ENCODE measurements at places on chromosomes 2 and 18. TPM values are rescaled to one million over a fixed set of nuclear protein-coding genes. Genes with fewer than 3 reads are reported as not detected.

- no peak for DNase-seq
Observed at GRCh38 chr18:62545098-62545497, 22.3 kb downstream of the ZCCHC2 start.

The GCG gene
- not detected for total RNA-seq

The IL1R2 gene
- 8.9 TPM for total RNA-seq

GRCh38 chr2:40279001-40279400 lies 172.9 kb downstream of the SLC8A1 start:
- DNase-seq: no peak

The TMEM198 gene
- total RNA-seq: 12.8 TPM

GRCh38 chr18:40133253-40133652 lies 1821.8 kb upstream of the PIK3C3 start:
- no peak for DNase-seq

The FN1 gene
- 83.2 TPM for total RNA-seq

The CLEC4F gene
- 0.61 TPM for total RNA-seq

DNA sequence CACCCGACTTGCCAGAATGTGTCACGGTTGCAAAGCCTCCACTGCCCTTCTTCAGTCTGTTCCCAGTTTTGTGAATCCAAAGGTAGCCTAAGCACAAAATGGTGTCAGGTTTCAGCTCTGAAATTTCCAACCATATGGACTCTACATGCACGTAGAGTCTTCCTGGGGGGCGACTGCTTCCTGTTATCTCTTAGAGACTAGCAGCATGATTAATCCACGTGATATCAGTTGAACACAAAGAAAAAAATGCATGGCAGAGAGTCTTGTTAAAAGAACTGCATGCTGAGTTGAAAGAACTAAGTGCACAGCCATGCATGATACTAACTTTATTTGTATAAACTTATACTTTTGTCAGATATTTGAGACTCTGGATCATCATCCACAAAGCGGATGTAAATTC lies 404.4 kb downstream of the SOCS6 start:
- no peak for DNase-seq

The KHK gene
- total RNA-seq: 20.7 TPM

The VWC2L gene
- 9.2 TPM for total RNA-seq

The LOXL3 gene
- total RNA-seq: 7.8 TPM

DNA sequence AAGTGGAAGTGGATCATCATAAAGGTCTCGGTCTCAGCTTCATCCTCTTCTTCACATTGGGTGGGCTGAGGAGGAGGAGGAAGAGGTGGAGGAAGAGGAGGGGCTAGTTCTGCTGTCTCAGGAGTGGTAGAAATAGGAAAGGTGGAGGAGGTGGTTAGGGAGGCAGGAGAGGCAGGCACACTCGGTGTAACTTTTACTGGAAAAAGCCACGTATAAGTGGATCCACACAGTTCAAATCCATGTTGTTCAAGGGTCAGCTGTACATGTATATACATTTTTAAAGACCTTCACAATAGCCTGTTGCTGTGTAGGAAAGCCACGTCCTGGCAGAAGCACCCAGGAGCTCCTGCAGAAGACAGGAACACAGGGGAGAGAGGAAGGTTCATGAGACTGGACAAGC lies 110.3 kb upstream of the RAB12 start:
- DNase-seq: no peak

- no peak for DNase-seq
Observed at GRCh38 chr2:179692610-179693009, 168.8 kb downstream of the ZNF385B start.

- DNase-seq: no peak
Observed at GRCh38 chr2:137036619-137037018, 271.3 kb downstream of the THSD7B start.

GRCh38 chr18:56748698-56749268 lies 97.6 kb downstream of the WDR7 start:
- DNase-seq: no peak

DNA sequence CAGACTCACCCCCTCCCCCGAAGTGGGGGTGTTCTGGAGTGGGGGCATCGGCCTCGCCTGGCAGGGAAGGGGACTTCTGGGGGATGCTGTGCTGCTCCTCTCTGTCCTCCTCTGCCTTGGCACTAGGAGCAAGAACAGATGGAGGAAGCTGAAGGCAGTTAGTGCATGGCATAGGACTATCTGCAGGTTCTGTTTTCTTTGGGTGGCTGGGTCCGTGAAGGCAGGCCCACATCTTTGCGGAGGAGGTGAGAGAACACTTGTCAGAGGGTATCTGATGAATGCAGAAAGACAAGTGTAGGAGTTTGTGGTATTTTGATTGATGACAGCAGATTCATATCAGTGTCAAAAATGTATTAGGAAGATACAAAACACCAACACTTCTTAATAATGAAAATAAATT lies 411.4 kb downstream of the TSN start:
- no peak for DNase-seq

The STPG4 gene
- not detected for total RNA-seq

DNA sequence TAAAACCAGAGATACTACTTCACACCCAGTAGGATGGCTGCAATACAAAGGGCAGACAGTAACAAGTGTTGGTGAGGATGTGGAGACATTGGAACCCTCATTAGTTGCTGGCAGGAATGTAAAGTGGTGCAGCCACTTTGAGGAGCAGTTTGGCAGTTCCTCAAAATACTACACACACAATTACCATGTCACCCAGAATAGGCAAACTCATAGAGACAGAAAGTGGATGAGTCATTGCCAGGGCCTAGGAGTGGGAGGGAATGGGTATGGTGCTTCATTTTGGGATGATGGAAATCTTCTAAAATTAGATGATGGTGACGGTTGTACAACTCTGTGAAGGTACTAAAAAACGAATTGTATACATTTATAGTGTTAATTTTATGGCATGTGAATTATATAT lies 54.8 kb downstream of the ATP9B start:
- DNase-seq: no peak

GRCh38 chr18:58578835-58579560 lies 49.9 kb downstream of the ALPK2 start:
- DNase-seq: no peak

GRCh38 chr18:38052879-38053590 lies 487.4 kb upstream of the CELF4 start:
- DNase-seq: no peak

GRCh38 chr2:41000906-41001305 lies 549.0 kb upstream of the SLC8A1 start:
- DNase-seq: no peak

- DNase-seq: peak; percentile 85
Observed at GRCh38 chr2:42974721-42975717, 182.6 kb upstream of the HAAO start.

The IL1B gene
- 9.2 TPM for total RNA-seq

The GPR155 gene
- total RNA-seq: 55.7 TPM

DNA sequence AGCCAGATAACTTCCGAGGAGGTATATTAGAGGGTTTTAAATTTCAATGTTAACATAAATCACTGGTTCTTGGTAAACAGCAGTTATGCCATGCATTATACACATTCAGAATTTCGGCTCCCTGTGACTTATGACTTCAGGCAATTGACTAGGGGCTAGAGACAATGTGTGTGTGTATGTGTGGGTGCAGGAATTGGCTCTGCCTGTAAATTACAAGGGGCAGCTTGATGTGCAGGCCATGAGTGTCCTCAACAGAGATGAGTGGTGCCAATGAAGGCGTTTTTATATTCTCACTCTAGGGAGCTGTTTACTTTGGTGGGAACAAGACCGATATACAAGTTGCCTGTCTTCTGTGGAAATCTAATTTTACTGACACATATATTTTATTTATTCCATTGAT lies 161.6 kb downstream of the CSRNP3 start:
- DNase-seq: no peak

- DNase-seq: no peak
Observed at GRCh38 chr18:11027862-11028261, 121.5 kb downstream of the PIEZO2 start.

DNA sequence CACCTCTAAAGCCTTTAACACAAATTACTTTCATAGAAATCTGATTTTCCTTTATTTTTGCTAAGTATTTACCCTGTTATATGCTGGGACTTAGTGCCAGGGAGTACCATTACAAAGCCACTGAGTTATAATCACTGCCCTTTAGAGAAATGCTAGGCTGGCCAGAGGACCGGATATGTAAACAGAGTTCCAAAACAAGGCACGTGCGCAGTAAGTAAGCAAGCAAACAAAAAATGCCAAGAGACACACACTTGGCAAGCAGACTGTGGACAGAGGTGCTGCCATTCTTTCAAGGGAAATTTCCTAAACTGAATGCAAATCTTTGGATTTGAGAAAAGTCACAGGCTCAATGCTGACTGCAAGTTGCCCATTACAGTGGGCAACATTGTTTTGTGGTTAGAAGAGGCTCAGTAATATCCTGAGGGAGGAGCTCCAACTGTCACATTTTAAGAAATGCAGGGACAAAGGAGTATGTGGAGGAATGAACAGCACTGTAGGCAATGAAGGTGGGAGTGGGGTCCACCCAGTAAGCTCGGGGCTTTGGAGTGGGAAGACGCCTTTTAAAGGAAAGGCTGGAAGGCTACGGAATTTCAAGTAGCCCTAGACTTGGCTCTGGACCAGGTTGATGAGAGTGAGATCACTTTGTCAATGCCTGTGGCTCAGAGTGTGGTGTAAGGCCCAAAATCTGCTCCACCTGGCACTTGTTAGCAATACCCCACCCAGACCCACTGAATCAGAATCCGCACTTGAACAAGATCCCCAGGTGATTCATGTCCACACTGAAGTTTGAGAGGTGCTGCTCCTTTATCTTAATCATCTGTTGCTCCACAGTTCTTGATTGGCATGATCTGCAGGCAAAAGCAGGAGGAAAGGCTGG lies 2.1 kb upstream of the PARD6G start:
- no peak for DNase-seq

GRCh38 chr2:41326851-41327250 lies 721.0 kb upstream of the PKDCC start:
- no peak for DNase-seq

DNA sequence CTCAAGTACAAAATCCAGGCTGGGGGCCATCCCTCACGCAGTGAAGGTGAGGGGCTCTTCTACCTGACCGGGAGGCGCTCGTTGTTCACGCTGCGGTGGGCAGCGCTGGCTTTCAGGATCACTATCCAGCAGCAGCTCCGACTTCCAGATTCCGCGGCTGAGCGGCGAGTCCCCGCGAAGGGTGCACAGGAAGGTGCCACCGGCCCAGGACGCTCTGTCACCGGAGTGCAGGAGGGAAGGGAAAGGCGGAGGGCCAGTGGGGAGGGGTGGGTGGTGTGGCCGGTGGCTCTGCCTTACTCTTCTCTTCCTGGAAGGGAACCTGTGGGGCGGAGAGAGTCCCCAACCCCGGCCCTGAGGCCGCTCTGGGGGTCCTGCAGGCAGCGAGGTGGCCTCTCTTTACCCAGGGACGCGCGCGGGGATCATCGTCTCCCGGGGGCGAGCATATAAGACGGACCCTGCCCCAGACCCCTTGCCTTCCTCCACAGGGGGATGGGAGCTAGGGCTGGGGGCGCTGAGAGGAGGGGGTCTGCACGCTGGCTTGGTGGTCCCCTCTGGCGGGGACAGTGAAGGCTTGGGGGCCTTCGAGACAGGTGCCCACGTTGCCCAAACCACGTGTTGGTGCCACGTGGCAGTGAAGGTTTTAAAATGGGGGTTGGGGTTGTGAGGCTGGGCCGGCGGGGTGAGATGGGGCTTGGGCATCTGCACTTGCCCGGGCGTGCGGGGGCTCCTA lies 26.9 kb upstream of the HS6ST1 start:
- no peak for DNase-seq

DNA sequence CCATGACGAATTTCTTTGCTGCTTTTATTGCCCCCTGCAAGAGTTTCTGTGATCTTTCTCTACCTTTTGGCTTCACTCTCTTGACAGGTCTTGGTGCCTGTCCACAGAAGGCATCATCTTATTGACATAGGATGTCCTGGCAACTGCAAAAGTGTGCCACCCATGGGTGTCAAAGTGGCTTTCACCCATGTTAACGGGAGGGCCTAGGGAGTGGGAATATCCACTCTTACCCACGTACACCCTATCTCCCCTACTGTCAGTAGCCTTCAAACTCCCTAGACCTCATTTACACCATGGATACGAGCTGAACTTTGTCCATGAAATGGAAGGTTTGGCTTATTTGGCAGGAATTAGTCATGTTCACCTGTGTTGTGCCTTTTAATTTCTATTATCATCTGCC lies 16.2 kb upstream of the SULT1C3 start:
- no peak for DNase-seq

The INHA gene
- 2.8 TPM for total RNA-seq

The HOXD3 gene
- total RNA-seq: not detected

The LRP2 gene
- 70.6 TPM for total RNA-seq

DNA sequence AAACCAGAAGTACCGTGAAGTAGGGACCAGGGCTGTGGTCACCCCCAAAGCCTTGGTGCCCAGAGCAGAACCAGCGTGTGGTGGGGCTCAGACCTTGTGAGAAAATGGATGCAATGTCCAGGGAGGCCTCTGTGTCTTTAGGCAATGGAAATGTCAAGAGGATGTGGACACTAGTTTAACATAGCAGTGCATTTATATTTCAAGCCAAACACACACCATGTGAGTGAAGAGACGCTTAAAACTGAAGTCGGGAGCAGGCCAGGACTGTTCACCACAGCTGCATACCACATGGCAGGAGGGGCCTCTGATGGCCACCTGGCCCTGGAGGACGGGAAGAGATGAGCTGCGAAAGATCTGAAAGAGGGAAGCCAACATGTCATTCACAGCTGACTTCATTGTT lies 87.3 kb upstream of the LDLRAD4 start:
- no peak for DNase-seq

DNA sequence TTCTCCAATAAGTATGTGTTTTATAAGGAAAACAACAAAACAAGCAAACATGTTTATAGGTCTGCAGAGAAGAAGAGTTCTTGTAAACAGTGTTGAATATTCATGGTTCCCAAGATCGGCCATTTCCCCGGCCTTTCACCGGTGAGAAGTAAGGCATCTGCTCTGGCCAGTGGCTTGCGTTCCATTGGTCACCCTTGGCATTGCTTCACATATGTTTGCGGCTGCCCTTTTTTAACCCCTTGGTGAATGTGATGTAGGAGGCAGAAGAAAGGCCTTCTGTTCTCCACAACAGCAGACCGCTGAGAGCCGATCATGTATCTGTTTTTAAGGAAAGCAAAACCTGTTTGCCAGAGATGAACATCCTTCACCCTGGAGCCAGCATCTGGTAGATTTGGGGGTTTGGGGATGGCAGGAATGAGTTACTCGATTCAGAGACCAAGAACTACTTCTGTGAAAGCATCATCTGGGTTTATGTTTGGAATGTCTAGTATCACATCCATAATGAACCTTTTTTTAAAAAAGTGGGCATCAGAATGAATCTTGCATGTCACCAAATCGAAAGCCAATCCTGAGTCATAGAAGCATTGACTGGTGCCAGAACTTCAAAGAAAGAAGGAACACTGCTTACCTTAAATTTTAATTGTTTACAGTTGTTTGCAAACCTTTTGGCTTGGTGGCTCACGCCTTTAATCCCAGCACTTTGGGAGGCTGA lies 112.3 kb downstream of the AGAP1 start:
- no peak for DNase-seq

- DNase-seq: no peak
Observed at GRCh38 chr18:32552421-32553030, 81.8 kb upstream of the GAREM1 start.

DNA sequence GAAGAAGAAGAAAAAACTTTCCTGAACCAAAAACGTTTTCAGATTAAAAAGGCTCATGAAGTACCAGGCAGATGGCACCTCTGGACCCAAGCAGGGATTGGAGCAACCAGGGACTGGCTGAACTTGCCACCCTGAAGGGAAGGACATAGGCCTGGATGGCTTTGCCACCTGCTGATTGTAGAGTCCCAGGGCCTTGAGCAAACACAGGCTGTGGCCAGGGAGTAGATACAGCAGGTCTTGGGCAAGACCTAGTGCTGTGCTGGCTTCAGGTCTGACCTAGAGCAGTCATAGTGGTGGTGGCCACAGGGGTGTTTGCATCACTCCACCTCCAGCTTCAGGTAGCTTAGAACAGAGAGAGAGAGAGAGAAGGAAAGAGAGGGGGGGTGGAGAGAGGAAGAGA lies 231.5 kb upstream of the FBXO11 start:
- no peak for DNase-seq

The CD28 gene
- total RNA-seq: not detected
